Activated T-helper 2 cell treated with anti-CD3 and anti-CD28 coated beads, Interferon-gamma antibody, Interleukin-2, Interleukin-4, amounts not matched to agents 10 μg/mL and 5 μg/mL and 100 μg/mL, durations not matched to agents 14 hours and 24 hours and 36 hours (primary cell): ENCODE measurements at places on chromosomes 7 and 10. TPM values are rescaled to one million over a fixed set of nuclear protein-coding genes. Genes with fewer than 3 reads are reported as not detected.

DNA sequence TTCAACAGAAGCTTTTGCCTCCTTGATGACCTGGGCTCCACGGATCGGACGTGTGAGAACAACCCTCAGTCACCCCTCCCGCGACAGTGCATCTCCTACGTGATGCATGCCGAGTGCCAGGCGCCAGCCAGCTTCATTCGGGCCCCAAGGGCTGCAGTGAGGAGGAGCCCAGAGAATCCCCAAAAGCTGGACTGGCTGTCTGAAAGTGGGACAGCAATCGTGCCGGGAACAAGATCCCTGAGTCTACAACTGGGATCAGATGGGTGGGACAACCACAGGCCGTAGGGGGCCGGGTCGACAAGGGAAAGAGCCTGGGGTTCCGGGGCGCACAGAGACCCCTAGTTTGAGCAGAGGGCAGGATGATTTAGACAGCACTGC lies 27.2 kb downstream of the EBF3 start:
- no peak for DNase-seq

DNA sequence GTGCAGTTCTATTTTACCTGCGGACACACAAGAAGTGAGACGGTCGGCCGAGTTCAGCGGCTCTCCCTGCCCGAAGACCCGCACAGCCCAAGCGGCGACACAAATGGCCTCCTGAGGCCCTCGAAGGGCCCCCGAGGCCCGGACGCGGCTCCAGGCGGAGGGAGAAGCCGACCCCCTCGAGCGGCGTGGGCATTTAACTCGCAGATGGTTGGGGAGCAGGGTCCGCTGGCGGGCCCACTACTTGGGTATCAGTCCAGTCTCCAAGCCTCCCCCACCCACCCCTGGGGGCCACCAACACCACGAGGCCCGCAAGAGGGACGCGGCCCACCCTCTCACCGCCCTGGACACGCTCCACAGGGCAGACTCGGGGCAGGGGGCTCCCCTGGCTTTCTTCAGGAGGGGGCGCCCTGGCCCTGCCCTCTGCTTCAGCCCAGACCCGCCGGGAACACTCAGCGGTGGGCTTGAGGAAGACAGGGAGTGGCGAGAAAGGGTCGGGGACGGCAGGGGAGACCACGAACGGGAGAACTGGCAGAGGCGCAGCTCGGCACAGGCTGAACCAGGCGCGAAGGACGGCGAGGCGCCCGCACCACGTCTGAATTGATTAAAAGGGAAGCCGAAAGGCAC lies 1.7 kb downstream of the IGF2BP3 start:
- peak; percentile 16 for DNase-seq

DNA sequence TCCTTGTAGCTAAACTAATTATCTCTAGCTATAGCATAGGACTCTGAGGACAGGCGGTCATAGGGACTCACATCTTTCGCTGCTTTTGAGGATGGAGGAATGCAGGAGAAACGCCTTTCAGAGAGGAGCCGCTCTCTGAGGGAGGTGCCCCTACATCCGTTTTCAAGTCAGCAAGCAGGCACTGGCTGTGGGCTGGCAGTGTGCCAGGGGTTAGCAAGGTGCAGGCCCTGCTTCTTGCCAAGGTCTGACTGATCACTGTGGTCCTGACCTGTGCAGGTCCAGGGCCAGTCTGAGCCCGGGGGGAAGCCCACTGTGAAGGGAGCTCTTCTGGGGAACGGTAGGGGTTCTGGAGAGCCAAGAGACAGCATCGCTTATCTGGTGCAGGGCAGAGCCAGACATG lies 89.4 kb downstream of the SH3PXD2A start:
- peak; percentile 32 for DNase-seq

The ZNF804B gene
- not detected in 2 replicates for total RNA-seq

GRCh38 chr7:21077602-21078001 lies 290.9 kb upstream of the SP8 start:
- DNase-seq: no peak
